ENCODE measurements at places on chromosomes 1 and 21.

DNA sequence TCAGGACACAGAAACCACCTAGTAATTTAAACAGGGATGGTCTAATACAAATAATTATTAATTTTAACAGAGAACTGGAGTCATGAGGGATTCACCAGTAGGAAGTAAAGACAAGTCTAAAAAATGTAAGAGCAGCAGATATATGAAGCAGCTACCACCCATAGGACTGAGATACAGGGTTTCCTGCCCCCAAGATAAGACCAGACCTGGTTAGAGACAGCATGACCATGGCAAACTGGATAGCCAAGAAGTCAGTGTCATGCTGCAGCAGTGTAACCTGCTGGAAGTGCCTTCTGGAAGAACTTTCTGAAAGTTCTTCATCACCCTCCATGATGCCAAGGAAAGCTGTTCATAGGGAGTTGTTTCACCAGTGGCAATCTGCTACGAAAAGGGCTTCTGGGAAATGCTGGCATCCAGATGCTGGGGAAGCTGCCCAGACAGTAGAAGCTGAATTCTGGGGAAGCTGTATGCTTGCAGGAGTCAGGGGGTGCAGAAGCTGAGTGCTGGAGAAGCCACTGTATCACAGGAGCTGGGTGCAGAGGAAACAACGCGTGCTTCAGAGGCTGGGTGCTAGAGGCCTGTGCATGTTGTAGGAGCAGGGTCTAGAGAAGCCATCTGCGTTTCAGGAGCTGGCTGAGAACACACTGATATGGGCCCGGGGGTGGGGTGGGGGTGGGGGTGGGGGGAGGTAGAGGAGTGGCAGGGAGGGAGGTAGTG, 356.4 kb downstream of the DISC1 start:
- no peak overlapping the region for H3K4me3 ChIP-seq
- no peak for DNase-seq
- H3K36me3 ChIP-seq: no peaks in the 10 kb centered on the region

DNA sequence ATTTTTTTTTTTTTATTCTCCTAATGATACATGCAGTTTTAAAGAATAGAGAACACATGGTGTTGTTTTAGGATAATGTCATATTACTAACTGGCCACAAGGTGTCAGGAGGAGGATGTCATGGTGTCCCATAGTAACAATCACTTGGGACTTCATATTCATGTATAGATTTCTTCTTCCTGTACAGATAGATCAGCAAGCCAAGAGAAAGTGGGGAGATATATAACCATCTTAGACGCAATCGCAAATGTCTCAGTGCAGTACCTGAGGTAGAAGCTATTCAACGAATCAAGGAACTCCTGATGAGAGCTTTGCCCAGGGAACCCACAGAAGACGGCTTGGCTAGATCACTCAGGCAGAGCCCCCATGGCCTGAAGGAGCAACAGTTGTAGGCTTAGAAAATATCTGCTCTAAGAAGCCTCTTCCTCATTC, 12.3 kb downstream of the OR2T11 start:
- H3K27ac ChIP-seq: no peak overlapping the region
- DNase-seq: no peak
- H3K4me3 ChIP-seq: no peak overlapping the region
- peaks cover 5% of the 10 kb centered on the region for H3K27me3 ChIP-seq
- H3K36me3 ChIP-seq: peaks cover 2% of the 10 kb centered on the region

GRCh38 chr1:155093911-155094621, 15.4 kb downstream of the EFNA3 start:
- H3K36me3 ChIP-seq: no peaks in the 10 kb centered on the region
- peaks cover 8% of the 10 kb centered on the region for H3K27me3 ChIP-seq
- peaks cover 8% of the 10 kb centered on the region for H3K4me1 ChIP-seq
- no peak overlapping the region for H3K27ac ChIP-seq
- H3K4me3 ChIP-seq: no peak overlapping the region
- DNase-seq: no peak

DNA sequence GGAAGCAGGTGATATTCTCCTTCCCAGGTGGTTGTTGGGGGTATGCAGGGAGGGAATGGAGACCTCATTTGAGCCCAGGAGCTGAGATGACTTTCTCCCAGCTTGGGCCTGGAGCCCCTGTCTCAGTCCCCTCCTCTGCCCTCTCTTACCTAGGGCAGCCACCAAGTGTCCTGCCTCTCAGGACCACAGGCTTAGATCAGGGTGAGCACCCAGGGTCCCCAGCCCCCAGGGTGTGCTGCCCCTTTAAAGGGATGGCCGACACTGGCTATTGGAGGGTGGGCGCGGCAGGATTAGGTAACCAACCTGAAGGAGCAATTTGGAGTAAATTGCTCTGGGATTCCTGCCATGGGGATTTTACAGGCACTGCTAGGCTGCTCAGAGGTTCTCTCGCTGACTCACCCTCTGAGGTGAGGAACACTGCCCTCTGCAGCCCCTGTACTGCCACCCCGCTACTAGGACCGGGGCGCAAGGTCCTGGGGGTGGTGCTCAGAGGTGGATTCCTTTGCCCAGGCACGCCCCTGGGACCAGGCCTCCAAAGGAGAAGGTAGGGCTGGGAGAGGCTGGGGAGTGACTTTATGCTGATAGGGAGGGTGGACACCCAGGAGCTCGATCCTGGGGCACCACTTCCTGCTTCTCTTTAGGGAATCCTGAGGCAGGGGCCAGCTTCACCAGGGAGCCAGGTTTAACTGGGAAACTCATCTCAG, 1.5 kb downstream of the RPS6KA1 start:
- peaks cover 34% of the 10 kb centered on the region for H3K4me1 ChIP-seq
- no peak for DNase-seq
- peak overlapping the region; percentile 83 for H3K4me3 ChIP-seq
- no peaks in the 10 kb centered on the region for H3K36me3 ChIP-seq

DNA sequence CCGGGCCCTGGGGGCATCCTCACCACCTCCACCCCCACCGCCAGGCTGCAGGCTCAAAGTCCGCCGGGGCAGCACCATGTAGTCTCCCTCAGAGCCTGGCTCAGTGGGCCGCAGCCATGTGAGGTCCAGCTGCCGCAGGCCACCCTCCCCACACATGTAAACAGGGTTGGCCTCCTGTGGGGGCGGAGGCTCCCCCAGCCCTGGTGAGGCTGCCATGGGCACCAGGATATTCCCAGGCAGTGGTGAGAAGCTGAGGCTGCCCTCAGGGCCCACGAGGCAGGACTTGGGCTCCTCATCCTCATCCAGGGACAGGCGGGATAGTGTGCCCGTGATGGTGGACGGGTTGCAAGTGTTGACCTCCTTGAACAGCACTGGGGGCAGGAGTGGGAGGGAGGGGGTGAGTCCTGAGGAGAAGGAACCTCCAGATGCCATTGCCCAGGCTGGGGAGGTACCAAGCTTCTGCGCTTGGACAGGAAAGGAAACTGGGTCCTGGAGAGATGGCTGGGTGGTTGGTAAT, 27.3 kb upstream of the COL16A1 start:
- H3K4me3 ChIP-seq: no peak overlapping the region
- no peak overlapping the region for H3K27ac ChIP-seq
- peaks cover 5% of the 10 kb centered on the region for H3K4me1 ChIP-seq
- no peak for DNase-seq

- H3K4me3 ChIP-seq: no peak overlapping the region
- peaks cover 39% of the 10 kb centered on the region for H3K27me3 ChIP-seq
- DNase-seq: no peak
Observed at GRCh38 chr1:208006258-208006920, 95.5 kb upstream of the CD34 start.

- H3K27me3 ChIP-seq: no peaks in the 10 kb centered on the region
- peak overlapping the region; percentile 99 for H3K27ac ChIP-seq
- H3K4me3 ChIP-seq: peak overlapping the region; percentile 88
- H3K4me1 ChIP-seq: peaks cover 57% of the 10 kb centered on the region
Observed at GRCh38 chr21:31180256-31181081, 142.2 kb upstream of the KRTAP19-8 start.

DNA sequence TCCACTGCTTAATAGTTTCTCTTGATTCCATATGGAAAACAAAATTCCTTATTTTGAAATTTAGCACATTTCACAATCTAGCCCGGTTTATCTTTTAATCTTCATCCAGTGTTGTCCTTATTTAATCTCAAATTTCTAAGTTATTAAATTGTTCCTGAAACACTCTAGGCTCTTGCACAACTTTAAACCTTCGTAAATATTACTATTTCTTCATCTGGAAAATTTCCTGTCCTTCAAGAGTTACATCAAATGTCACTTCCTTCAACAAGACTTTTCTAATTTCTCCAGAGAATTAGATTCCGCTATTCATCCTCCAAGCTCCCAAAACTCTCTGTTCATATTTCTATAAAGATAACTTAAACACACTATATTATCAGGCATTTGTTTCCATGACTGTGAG, 6.5 kb downstream of the FMO5 start:
- no peaks in the 10 kb centered on the region for H3K36me3 ChIP-seq
- no peak overlapping the region for H3K4me3 ChIP-seq
- no peaks in the 10 kb centered on the region for H3K27me3 ChIP-seq
- no peak overlapping the region for H3K27ac ChIP-seq

- H3K4me1 ChIP-seq: no peaks in the 10 kb centered on the region
- no peak overlapping the region for H3K27ac ChIP-seq
- no peak for DNase-seq
- no peak overlapping the region for H3K4me3 ChIP-seq
- peaks cover 4% of the 10 kb centered on the region for H3K36me3 ChIP-seq
Observed at GRCh38 chr1:158716335-158716734, 4.2 kb downstream of the OR6K3 start.

- no peak for DNase-seq
- no peaks in the 10 kb centered on the region for H3K36me3 ChIP-seq
- no peaks in the 10 kb centered on the region for H3K27me3 ChIP-seq
- no peak overlapping the region for H3K4me3 ChIP-seq
Observed at GRCh38 chr1:195530961-195531360, 1077.3 kb downstream of the KCNT2 start.

DNA sequence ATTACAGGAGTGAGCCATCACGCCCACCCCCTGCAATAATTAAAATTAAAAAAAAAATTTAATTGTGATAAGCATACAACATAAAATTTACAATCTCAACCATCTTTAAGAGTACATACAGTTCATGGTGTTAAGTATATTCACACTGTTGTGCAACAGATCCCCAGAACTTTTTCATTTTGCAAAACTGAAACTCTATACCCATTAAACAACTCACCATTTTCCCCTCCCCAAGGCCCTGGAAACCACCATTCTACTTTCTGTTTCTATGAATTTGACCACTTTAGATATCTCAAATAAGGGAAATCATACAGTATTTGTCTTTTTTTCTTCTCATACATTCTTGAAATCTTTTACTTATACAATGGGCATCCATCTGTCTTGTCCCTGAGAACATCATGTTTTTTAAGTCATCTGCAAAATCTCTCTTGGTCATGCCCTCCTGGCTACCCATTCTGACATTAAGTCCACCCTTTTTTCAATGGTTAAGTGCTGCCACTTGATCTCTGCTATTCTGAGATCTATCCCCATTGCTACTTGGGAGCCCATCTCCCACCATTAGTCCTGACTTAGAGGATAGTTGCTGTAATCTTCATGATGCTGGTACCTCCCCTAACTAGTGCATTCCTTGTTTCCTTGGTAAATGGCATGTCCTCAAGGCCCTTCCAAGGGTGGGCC, 39.4 kb upstream of the ZFYVE9 start:
- no peak overlapping the region for H3K4me3 ChIP-seq
- H3K36me3 ChIP-seq: peaks cover 5% of the 10 kb centered on the region
- DNase-seq: no peak
- H3K4me1 ChIP-seq: peaks cover 3% of the 10 kb centered on the region
- no peaks in the 10 kb centered on the region for H3K27me3 ChIP-seq
- H3K27ac ChIP-seq: no peak overlapping the region

DNA sequence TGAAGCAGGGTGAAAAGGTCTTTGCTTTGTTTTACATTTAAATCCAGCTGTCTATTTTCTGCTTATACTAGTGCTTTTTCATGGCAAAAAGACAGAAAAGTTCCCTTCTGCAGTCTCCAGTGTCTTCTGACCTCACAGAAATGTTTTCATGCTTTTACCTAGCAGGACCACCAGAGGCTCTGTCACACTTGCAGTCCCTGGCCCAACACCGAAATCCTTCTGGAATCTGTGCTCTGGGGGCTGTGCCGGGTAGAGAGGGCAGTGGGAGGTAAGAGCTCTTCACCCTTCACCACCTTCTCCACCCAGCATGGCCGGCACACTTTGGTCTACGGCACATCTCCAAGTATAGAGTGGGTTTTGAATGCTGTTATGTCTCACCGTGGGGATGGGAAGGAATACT, 20.8 kb downstream of the GNAT2 start:
- DNase-seq: no peak
- H3K4me3 ChIP-seq: no peak overlapping the region
- no peaks in the 10 kb centered on the region for H3K27me3 ChIP-seq
- peaks cover under 1% of the 10 kb centered on the region for H3K36me3 ChIP-seq
- H3K4me1 ChIP-seq: peaks cover 23% of the 10 kb centered on the region

Data from T-helper 17 cell (primary cell).